A549 treated with CORT108297 at 1 μM for 4 hours (cell line): ENCODE measurements at places on chromosomes 4 and X. TPM values are rescaled to one million over a fixed set of nuclear protein-coding genes. Genes with fewer than 3 reads are reported as not detected.

Gene IQCM
- not detected in 5 replicates for total RNA-seq

Gene ENPEP
- total RNA-seq = 0.01 to 0.14 TPM (median 0.09 TPM) in 5 replicates

Gene PLAC8
- 0.42 to 1.4 TPM (median 0.86 TPM) in 5 replicates for total RNA-seq

Gene ANK2
- 0.69 to 1.6 TPM (median 0.75 TPM) in 5 replicates for total RNA-seq

Gene RIPPLY1
- total RNA-seq = not detected in 5 replicates

Gene GABRQ
- total RNA-seq = 0.17 to 0.23 TPM (median 0.21 TPM) in 5 replicates

Gene SLC7A11
- total RNA-seq = 24.0 to 29.8 TPM (median 28.0 TPM) in 5 replicates

Gene ERCC6L
- 11.1 to 15.1 TPM (median 12.4 TPM) in 5 replicates for total RNA-seq

Gene SSX4
- total RNA-seq = not detected in 5 replicates

Gene XAGE1B
- 189 to 283 TPM (median 211 TPM) in 5 replicates for total RNA-seq

Gene SMIM10
- 0.05 to 0.14 TPM (median 0.08 TPM) in 5 replicates for total RNA-seq

Gene FNIP2
- 3.6 to 5.6 TPM (median 4.2 TPM) in 5 replicates for total RNA-seq

Gene TRPC3
- 0.05 to 0.07 TPM (median 0.07 TPM) in 3 of 5 replicates, not detected in the others for total RNA-seq

Gene RAB9B
- 0.02 to 0.05 TPM (median 0.03 TPM) in 3 of 5 replicates, not detected in the others for total RNA-seq

Gene COL4A5
- 11.4 to 14.9 TPM (median 13.4 TPM) in 5 replicates for total RNA-seq

Gene PRICKLE3
- 15.1 to 22.0 TPM (median 20.1 TPM) in 5 replicates for total RNA-seq

Gene LRCH2
- 0.02 to 0.03 TPM (median 0.02 TPM) in 3 of 5 replicates, not detected in the others for total RNA-seq
